Lower leg skin (tissue), 4 donors: ENCODE measurements at places on chromosomes 2 and 18. TPM values are rescaled to one million over a fixed set of nuclear protein-coding genes. Genes with fewer than 3 reads are reported as not detected.

DNA sequence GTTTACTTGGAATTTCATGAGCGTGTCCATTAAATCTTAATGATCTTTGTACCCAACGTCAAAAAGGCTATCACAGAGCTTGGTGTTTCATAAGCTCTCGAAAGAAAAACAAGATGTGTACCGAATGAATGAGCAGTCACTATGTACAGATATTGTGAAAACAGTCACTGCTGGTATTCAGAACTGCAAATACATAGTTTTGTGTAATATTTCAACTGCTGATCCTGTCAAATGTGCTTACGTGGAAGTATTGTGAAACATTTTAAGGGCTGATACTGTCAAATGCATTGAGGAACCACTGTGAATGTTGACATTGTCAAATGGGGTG lies 184.2 kb upstream of the KLHL29 start:
- DNase-seq: no peak

DNA sequence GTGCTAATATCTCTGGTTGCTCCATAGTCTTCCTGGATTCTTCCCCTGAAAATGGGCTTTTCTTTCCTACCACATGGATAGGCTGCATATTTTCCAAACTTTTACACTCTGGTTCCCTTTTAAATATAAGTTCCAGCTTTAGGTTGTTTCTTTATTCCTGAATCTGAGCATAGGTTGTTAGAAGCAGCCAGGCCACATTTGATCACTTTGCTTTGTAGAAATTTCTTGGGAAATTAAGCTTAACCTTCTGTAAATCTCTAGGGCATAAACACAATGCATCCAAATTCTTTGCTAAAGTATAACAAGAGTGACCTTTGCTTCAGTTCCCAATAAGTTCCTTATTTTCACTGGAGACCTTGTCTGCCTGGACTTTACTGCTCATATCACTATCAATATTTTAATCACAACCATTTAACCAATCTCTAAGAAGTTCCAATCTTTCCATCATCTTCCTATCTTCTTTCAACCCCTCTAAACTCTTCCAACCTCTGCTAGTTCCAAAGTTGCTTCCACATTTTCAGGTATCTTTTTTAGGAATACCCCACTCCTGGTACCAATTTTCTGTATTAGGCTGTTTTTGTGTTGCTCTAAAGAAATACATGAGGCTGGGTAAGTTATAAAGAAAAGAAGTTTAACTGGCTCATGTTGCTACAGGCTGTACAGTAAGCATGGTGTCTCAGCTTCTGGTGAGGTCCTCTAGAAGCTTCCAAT lies 389.6 kb upstream of the HS6ST1 start:
- DNase-seq: no peak

DNA sequence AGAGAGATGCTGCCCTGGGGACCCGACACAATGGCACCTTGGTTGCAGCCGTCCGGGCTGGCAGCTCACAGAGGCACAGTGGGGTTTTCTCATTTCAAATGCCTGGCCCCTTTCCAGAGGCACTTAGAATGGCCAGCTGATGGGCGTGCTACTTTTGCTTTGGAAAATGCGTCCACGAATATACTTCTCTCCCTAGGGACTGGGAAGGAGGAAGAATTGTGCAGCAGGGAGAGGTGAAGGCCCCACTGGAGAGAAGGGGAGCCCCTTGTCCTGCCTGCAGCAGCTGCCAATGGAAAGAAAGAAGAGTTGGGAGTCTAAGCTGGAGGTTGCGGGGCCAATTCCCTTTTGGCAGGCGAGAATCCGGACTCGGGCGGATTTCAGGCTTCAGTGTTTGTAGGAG lies 1.1 kb upstream of the MAL start:
- no peak for DNase-seq

DNA sequence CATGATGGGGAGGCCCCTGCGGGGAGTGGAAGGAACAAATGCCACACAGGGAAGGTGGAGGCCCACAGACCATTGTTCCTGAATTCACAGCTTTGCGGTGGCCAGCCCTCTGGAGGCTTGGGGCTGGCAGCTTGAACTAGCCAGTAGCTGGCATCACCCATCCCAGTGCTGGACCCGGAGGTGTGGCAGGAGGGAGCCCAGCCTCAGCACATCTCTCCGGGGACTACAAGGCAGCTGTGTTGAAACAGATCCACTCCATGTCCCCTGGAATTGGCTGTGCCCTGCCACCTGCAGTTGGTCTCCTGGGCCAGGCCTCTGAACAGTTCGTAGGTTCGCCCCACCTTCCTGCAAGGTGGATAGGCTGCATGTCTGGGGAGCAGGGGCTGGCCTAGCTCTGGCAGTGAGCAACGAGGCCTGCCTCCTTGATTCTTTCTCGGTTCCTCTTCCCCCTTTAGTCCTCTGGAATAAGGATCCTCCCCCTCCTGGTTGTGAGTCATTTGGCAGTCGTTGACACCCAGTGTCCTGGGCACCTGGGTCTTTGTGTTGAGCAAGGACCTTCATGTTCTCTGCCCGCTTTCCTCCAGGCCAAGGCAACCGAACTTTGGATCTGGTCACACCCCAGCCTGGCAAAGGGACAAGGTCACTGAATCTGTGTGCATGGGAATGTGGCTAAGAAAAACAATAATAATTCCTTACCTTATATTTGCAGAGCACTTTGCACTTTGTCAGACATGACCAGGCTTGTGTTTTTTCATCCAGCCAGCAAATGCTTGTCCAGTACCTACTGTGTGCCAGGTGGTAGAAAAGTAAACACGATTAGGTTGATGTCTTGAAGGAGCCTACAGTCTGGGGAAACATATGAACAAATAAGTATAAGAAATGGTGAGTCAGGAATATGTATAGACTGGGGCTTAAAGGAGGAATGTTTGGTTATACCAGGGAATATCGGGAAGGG lies 55.0 kb upstream of the MCFD2 start:
- peak; percentile 94 for DNase-seq

- no peak for DNase-seq
Measured at GRCh38 chr18:6270771-6271216, 143.9 kb downstream of the L3MBTL4 start.

GRCh38 chr18:34345738-34346137 lies 121.0 kb upstream of the NOL4 start:
- DNase-seq: no peak

- no peak for DNase-seq
Measured at GRCh38 chr18:13112982-13113381, 105.6 kb upstream of the LDLRAD4 start.

DNA sequence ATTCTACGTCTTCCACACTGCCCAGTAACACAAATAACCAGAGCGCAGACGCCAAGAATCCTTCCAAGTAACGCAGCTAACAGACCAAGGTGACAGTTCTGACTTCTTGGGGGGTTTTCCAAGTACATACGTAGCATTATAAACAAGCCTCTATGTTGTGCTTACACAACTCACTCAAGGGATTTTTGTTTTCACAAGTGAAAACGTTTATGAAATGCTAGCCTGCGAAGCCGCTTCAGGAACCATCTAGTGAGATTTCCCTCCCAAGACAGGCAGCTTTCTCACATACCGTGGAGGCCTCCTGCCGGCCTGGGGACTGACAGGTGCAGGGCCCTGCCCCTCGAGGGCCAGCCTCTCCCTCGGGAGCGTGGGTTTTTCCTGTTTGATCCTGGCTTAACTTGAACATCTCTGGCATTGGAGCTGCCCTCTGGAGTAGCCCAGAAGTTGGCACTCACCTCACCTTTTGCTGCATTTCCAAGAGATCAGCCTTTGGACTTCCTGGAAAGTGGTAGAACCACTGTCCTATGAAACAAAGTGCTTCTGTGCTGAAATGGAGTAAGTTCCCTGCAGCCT lies 151.1 kb downstream of the MBP start:
- DNase-seq: no peak

GRCh38 chr2:110755491-110756078 lies 23.2 kb downstream of the ACOXL start:
- no peak for DNase-seq

The CHST9 gene
- 0.20 TPM for total RNA-seq

The LHCGR gene
- total RNA-seq: not detected

The ALPI gene
- total RNA-seq: not detected

The UCN gene
- total RNA-seq: 0.84 TPM

The CFAP210 gene
- total RNA-seq: not detected

The NETO1 gene
- 0.17 TPM for total RNA-seq
